NCI-H510A treated with DMSO at 0.1 percent for 48 hours (cell line): ENCODE measurements at places on chromosomes 5 and 9.

- DNase-seq: no peak
These were observed 269.5 kb downstream of the SEC61B start for GRCh38 chr9:99491408-99492158.

DNA sequence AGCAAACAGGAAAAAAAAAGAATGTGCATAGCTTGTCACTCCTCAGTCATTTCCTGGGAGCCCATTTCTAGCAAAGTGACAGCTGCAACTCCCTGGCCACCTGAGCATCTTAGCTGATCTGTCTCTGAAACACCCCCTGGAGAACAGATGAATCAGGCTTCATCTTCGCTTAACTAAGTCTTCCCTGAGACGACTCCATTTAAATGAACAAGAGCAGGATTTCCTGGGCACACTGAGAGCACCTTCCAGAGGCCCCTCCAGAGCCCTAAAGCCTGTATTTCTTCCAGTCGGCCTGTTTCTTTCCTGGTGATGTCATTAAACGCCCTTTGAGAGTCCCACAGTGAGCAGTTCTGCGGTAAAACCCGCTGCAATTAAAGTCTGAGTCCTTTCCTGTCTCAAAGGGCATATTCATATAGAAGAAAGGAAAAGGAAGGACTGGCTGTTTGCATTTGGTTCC lies 13.9 kb downstream of the TGFBI start:
- DNase-seq: no peak

DNA sequence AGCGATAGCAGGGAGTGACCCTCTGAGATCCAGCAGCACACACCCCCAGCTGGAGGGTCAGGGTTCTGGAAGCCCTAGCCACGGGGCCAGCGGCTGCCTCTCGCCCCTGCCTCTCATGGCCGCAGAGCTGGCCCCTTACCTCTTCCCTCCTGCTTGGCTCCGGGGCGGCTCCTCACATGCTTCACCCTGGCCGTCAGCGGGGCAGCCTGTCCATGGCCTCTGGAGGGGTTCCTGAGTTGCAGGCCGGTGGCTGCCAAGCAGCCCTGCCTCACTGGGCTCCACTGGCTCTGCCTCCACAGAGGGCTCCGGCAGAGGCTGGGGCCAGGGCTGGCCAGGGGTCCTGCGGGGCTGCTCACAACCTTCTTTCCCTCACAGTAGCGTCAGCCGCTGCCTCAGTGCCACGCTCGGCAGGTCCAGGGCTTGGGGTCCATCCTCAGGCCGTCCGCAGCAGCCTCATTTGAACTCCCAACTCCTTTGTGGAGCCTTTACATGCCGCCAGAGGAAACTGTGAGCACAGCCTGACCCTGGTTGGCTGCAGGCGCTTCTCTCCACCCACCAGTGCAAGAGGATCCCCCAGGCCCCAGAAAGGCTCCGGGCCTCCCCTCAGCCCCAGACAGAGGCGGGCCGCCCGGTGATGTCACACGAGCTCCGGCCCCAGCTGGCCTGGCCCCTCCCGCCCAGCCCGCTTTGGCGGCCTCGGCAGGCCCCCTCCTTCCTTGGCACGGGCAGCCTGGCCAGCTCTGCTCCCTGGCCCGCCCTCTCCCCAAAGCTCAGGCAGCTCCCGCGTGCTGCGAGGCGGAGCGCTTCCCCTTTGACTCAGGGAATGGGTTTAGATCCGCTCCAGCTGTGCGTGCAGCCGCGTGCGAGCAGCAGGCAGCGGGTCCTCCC lies at the start of gene ANGPTL2:
Gene ANGPTL2, minus strand, starts transcription at position 460 of the 888 bp plus-strand sequence. CDS start 13,904 bp downstream, outside the sequence.
- DNase-seq: peak; percentile 94

- no peak for DNase-seq
These were observed 415.1 kb downstream of the HCN1 start for GRCh38 chr5:45281081-45281480.

DNA sequence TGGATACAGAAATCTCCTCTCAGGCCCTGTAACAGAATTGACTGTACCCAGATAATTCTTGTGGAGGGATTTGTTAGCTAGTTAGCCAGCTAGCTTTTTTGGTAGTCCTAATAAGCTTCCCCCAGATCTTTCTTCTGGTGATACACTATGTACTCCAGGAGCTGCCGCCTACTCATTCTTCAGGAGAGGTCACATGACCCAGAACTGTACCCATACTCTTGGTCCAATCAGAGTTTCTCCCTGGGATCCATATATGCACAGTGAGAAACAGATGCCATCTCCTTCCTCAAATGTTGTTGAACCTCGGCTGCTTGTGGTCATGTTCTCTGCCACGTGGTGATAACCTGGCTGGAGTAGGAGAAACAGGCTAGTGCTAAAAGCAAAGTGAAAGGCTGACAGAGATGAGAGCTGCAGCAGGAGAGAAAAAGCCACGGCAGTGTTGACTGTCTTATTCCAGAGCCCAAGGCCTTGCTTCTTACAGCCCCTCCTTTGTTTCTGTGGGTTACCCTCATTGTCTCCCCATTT lies 123.0 kb upstream of the RFX3 start:
- no peak for DNase-seq
